Activated gamma-delta T cell treated with Interleukin-2 at 50 U/mL for 16 hours (primary cell): ENCODE measurements at places on chromosomes 16 and 17.

- DNase-seq = no peak
Observed at GRCh38 chr17:79811011-79811867, 14.4 kb upstream of the CBX8 start.

GRCh38 chr17:80693511-80693910 is 148.9 kb downstream of the RPTOR start:
- no peak for DNase-seq

- no peak for DNase-seq
Observed at GRCh38 chr17:41018541-41018940, 8.5 kb downstream of the KRTAP1-5 start.

DNA sequence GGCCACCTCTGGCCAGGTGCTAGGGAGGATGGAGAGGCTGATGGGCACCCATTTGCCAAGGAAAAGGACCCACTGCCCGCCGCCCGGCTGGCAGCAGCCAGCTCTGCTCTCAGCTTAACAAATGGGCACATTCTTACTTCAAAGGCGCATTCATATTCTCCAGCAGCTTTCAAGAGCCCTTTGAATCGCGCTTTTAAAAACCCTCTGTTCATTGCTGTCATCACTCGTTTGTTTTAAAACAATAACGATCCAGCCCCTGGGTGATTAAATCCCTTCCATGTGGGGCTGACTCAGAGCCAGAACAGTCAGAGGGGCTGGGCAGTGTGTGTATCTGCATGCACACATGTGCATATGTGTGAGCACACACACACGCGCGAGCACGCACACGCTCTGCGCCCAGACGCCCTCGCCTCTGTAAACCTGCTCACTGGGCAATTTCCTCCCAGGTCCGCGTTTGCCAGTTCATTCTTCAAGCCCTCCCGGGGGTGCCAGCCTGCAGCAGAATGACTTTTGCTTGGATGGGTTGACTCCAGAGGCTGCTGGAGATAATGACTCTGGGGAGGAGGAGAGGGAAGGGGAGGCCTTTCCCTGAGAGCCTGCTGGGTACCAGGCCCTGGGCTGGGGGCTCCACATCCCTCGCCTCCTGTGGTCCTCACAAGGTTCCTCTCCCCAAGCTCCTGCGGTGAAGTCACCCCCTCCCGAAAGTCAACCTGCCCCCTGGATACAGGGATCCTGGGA is 133.1 kb downstream of the SDK2 start:
- DNase-seq = no peak

DNA sequence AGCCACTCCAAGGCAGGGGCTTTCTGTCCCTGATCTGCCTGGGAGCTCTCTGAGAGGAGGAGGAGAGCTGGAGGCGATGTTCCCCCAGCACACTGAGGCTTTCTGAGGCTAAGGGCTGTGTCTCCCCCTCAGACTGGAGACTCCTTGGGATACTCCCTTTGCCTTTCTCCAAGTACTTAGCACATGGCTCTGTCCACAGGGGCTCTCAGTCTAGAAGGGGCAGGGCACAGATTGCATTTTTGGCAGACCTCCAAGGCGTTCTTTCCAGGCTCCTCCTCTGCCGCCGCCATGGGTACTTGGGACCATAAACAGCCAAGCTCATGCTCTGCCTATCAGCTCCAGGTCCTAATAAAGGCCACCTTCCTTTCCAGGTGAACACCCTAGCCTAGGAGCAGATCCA is 1.8 kb upstream of the GIP start:
- DNase-seq = no peak

DNA sequence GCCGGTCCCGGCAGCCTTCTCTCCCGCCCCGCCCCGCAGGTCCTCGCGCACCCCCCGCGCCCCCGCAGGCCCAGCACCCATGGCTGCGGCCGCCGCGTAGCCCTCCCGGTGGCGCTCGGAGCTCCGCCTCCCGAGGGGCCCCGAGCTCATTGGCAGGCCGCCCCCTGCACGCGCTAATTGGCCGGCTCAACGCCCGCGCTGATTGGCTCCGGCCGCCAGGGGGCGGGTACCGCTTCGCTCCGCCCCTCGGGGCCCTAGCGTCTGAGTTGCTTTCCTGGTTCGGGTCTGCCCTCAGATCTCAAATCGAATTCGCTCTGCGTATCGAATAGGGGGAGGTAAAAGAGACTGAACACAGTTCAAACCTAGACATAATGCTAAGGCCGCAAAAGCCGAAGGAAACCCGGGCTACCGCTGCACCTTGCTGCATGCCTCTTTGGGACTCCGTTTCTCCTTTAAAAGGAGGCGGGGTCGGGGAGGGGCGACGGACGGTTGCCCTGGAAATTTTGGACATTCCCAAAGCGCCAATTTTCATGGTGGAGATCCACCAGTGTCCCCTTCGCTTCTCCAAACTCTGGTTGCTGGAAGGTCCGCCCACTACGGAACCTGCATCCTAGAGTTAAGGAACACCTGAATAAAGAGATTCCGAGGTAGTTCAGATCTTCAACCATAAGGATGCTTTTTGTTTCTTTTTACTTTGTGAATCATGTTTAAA is at the start of gene DEXI:
Gene DEXI, minus strand, starts transcription at position 117 of the 712 bp plus-strand sequence. CDS start 463 bp downstream, outside the sequence.
- peak; percentile 93 for DNase-seq
